Heart right ventricle (tissue), 16 donors: ENCODE measurements at places on chromosomes 13 and 19. TPM values are rescaled to one million over a fixed set of nuclear protein-coding genes. Genes with fewer than 3 reads are reported as not detected.

FUT2 gene
- not detected for total RNA-seq

ICAM4 gene
- 0.53 TPM for total RNA-seq

SIAH3 gene
- total RNA-seq, result not detected

SAE1 gene
- 46.3 TPM for total RNA-seq

NCR1 gene
- total RNA-seq, result not detected

AP1M1 gene
- total RNA-seq, result 52.5 TPM

KLK14 gene
- total RNA-seq, result not detected

CDX2 gene
- not detected for total RNA-seq
